ENCODE measurements at places on chromosomes 5 and 9.

GRCh38 chr9:97714435-97714834 lies 17.3 kb upstream of the XPA start:
- no peak for DNase-seq

DNA sequence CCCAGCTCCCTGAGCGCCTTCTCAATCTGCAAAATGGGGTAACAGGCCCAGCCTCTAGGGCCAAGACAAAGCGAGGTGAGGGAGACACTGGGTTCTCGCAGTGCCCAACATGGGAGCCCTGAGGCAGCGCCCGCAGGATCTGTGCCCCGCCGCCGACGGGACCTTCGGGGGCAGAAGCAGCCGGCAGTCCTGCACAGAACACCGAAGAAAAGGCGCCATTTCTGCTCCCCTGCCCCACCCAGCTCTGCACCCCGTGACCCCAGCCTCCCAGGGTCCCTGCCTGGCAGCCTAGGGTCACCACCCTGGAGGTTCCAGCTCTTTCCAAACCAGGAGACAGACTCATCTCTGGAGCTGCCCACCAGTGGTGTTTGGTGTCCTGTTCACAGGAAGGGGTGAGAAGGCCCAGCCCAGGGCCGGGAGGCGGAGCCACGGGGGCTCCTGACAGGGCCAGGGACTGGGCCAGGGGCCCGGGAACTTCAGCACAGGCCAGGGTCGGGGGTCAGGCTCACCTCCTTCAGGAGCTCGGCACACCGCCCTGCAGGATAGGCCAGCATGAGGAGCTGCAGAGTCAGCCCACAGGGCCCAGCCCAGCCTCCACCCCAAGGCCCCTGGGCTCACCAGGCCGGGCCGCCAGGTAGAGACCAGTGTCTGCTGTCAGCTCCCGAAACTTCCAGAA lies 3.3 kb downstream of the LCN8 start:
- no peak for DNase-seq

- no peak for DNase-seq
Measured at GRCh38 chr9:92616199-92616641, 53.7 kb downstream of the IPPK start.

GRCh38 chr5:135641734-135642487 lies 63.1 kb upstream of the CXCL14 start:
- no peak for DNase-seq

GRCh38 chr5:157516626-157517325 lies 56.8 kb downstream of the NIPAL4 start:
- DNase-seq: no peak

DNA sequence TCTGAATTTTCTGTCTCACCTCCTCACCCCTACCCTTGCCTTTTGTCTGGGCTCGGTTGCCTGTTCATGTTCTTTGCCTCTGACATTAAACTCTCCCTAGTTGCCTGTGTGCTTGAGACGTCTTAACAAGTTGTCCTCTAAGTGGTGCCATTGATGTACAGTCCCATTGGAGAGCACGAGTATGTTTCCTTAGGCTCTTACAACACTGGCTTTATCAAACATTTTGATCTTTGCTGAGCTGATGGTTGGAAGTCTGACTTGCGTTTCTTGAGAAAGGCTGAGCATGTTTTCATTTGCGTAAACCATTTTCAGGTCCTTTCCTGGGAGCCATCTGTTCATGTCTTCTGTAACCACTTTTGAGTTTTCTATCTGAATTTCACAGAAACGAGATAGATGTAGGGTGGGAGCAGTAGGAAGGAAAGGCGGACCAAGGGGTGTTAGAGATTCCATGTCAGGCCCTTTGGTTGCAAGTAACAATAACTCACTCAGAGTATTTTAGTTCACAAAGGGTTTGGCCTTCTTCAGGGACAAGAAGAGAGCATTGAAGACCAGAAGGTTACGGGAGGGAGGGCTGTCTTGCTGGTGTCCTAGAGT lies 35.4 kb downstream of the OTULIN start:
- DNase-seq: no peak

GRCh38 chr5:108953940-108954339 lies 206.2 kb downstream of the FER start:
- no peak for DNase-seq

DNA sequence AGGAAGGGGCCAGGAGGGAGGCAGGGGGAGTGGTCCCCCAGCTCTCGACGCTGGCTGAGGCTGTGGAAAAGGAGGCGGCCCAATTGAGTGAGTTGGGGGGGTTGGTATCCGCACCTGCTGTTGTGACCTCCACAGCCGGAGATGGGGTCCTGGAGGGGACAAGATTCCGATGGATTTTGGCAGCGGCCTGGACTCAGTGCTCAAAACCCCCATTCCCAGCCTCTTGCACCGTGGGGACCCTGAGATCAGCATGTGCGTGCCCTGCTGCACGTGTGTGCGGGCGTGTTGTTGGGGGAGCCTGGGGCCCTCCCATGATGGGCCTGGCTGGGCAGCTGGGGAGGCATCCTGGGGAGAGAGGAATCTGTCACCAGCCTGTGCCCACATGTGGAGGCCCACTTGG lies 15.0 kb downstream of the CNTFR start:
- no peak for DNase-seq

DNA sequence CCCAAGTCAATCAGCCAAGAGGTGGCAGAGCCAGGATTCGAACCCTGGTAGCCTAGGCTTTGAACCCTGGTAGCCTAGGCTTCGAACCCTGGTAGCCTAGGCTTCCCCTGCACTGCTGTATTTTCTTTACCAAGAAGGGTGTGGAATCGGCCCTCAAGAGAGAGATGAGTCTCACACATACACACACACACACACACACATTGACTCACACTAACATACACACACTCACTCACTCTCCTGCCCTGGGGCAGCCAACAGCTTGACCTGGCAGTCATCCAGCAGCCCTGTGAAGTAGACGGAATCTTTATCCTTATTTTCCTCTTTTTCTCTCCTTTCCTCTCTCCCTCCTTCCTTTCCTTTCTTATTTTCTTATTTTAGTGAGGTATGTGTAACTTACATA lies 55.4 kb upstream of the RPL26L1 start:
- DNase-seq: no peak

GRCh38 chr9:91407580-91408318 lies 15.9 kb downstream of the NFIL3 start:
- no peak for DNase-seq

GRCh38 chr5:96734871-96735325 lies 72.7 kb downstream of the CAST start:
- DNase-seq: no peak

- DNase-seq: no peak
Measured at GRCh38 chr5:143147383-143147782, 256.1 kb downstream of the NR3C1 start.

DNA sequence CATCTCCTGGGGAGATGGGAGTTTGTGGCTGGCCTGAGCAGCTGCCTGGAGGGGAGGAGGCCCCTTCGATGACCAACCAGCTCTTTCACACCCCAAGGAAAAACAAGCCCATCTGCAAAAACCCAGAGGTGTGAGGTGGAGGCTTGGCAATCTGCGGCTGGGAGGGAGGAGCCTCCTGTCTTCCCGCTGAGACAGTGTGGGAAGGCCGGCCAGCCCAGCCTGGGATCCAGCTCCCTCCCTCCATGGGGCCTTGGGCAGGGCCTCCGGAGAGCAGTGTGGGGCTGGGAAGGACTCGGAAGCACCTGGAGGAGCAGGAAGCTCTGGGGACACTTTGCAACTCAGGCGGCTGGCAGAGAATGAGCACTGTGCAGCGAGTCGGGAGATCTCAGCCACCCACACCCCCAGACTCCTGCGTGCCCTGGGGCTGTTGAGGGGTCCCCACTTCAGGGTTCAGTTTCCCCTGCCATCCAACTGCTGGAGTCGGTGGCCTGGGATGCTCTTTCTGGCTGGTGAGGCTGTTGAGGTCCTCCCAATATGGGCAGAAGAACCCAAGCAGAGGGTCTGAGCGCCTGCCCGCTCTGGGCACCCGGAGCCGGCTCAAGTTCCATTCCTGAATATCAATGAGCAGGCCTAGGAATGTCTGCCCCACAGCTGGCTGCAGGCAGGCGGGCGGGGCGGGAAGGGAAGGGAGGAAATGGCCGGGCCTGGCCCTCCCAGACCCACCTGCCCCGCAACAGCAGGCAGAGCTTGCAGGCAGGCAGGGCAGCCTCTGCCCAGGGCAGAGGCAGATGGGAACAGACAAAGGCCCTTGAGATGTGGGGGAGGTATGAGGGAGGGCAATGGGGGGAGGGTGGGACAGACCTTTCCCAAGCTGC lies 101.1 kb downstream of the FGF18 start:
- no peak for DNase-seq

DNA sequence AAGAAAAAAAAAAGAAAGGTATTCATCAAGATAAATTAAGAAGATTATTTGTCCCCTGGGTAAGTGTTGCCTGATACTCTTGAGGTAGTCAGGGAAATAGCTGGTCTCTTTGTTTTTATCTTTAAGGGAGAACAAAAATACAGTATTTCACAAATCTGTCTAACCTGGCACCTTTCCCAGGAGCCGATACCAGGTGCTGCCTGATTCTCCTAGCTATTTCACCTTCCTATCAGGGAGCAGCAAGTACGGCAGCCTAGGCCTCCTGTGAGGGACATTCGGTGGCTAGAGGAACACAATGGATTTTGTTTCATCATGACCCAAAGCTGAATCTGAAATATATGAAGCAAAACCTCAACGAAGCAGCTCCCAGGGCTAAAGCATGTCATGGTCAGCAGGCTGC lies 86.0 kb downstream of the TARS1 start:
- no peak for DNase-seq

DNA sequence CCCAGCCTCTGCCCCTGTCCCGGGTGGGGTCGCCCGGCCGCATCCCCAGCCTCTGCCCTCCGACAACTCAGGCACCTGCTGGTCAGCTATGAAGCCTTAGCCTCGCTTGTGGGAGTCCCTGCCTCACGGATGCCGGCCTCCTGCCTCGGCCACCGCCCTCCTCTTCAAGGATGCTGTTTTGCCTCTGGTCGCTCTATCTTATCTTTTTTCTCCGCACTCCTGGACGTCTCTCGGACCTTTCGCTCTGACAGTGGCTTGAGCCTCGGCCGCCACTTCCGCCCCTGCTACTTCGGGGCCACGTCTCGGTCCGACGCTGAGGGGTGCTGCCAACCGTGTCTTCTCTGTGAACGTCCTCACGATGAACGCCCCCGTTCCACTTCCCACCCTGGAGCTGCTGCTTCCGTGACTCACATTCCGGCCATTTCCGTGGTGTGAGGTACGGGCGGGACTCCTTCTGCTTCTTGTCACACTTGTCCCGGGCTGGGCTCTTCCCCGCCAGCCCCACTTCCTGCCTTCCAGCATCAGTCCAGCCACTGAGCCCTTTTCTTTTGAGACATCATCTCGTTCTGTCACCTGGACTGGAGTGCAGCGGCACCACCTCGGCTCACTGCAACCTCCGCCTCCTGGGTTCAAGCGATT lies 26.3 kb downstream of the SLC9A3 start:
- DNase-seq: no peak

- DNase-seq: no peak
Measured at GRCh38 chr5:87765009-87765408, 352.3 kb upstream of the CCNH start.

DNA sequence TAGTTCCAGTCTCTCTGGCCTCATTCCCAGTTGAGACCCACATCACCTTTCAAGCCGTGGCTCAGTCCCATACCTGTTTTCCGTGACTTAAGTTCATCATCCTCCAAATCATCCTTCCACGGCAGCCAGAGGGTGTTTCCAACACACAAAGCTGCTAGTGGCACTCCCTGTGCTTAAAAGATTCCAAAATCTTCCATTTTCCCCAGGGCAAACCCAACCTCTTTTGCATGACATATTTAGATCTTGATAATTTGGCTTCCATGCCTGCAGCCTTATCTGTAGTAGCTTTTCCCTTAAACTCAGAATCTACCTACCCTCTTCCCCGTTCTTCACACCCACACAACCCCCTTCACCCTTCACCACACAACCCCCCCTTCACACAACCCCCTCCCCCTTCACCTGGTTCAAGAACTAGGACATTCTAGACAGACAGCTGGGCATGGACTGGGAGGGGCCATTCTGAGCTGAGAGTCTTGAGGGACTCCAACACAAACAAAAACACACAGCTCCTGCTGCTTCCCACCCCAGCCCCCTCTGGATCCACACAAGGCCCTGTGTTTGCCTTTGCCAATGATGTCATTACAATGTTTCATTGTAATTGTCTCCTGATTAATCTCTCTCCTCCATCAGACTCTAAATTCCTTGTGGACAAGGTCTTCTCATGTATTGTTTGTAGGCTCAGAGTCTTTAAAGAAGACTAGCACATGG lies 268.2 kb downstream of the SH3GL2 start:
- DNase-seq: no peak

GRCh38 chr5:87649455-87649854 lies 236.7 kb upstream of the CCNH start:
- no peak for DNase-seq

GRCh38 chr5:28748446-28748845 lies 1710.1 kb upstream of the CDH9 start:
- DNase-seq: no peak

- DNase-seq: no peak
Measured at GRCh38 chr5:99314721-99315120, 385.9 kb upstream of the CHD1 start.

DNA sequence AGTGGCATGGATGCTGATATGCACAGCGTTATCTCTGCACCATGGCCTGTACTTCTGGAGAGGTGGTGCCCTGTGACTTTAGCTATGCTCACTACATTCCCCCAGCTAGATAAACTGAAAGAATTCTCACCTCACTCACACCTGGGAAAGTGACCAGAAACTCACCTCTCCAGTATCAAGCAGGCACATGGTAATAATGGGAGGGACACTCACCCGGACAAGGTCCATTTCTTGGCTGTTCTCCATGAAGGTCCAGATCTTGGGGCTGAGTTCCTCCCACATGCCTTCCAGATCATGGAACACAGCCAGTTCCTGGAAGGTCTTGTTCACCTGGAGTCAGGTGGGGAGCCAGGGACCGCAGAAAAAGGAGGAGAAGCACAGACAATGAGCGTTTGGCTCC lies 72.8 kb downstream of the NIPSNAP3B start:
- DNase-seq: no peak

- no peak for DNase-seq
Measured at GRCh38 chr5:163993126-163993525, 487.7 kb downstream of the MAT2B start.

GRCh38 chr9:70478963-70479641 lies 64.6 kb upstream of the KLF9 start:
- DNase-seq: no peak

GRCh38 chr9:86668488-86668887 lies 278.8 kb downstream of the GAS1 start:
- no peak for DNase-seq

DNA sequence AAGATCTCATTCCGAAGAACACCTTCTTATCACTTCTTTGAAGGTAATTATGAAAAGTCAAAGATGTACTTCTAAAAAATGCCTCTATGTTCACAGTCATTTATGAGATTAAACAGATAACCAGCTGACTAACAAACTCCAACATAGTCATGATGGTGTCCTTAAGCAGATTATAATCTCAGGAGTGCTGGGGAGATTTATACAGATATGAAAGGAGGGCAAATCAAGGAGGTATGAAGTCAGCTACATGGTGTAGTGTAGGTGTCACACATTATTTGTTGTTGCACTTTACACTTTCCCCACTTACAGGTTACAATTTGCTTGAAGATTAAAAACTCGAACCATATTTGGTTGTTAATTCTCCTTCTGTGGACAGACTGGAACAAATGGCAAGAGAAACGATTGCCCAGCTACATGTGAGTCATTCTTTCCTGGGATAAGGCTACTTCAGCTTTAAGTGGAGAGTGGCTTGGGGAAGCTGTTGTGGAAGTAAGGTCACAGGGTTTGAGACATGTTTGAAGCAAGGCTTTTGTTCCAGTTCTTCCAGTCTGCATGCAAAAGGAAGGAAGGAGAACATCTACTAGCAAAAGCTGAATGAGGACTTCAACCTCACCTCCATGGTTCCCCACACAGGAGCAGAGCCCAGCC lies 320.1 kb downstream of the ADGRV1 start:
- DNase-seq: no peak
